Stimulated activated CD8-positive, alpha-beta memory T cell treated with anti-CD3 and anti-CD28 coated beads, Interleukin-4, amount 100 ng/mL, for 1 hour (primary cell): ENCODE measurements at places on chromosomes 7 and 10.

DNA sequence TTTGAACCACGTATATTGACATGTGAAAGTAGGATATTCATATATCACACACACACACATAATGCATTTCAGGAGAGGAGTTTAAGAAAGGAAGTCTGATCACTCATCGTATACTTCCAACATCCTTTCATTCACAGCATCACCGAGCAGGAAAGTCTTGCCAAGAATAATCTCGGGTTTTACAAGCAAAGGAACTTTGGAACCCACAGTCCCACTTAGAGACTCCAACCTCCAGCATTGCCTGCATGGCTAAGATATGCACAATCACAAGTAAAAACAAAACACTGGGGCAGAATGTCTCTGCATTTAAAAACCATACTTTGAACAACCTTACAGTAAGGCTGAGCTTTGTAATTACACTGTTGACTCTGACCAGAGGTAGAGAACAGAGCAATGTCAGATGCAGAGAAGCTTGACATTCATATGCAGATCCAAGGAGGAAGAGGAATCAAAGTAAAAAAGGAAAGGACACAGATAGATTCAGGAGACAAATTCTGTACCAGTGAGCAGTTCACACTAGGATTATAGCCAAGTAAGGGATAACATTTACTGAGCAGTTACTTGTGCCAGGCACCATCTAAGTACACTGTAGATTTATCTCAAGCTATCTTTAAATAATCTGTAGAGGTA is 14.8 kb downstream of the THSD7A start:
- DNase-seq, result no peak

GRCh38 chr7:8201846-8202441 is 60.0 kb downstream of the ICA1 start:
- no peak for DNase-seq

GRCh38 chr10:9869205-9869604 is 1148.5 kb upstream of the CELF2 start:
- no peak for DNase-seq

DNA sequence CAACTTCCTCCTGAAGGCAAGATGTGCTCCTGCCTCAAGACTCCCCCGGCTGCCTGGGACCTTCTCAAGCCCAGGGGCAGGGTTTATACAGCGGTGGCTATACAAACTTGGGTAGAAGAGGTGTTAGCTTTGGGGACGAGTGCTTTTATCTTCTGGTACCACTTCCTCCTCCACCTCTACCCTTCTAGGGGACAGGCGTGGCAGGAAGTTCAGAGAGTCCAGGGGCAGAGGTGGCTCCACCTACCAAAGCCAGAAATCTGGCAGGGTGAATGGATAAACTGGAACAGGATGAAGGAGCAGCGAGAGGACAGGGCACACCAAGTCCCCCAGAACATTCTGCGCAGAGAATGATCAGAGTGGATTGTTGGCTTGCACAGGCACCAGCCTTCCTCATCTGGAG is 24.0 kb upstream of the TM9SF3 start:
- DNase-seq, result no peak

DNA sequence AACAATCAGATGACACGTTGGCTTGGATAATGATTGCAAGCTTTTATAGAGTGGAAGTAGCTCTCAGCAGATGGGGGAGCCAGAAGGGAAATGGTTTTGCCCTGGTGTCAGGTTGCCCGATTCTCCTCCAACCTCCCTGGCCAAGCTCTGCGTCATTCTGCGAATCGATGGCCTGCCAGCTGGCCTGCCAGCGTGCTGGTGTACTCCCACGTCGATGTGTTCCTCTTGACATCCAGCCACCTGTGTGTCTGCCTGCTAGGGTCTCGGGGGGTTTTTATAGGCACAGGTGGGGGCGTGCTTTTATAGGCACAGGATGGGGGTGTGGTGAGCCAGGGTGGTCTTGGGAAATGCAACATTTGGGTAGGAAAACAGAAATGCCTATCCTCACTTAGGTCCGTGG is 4.6 kb downstream of the NET1 start:
- no peak for DNase-seq

GRCh38 chr7:49580000-49580399 is 193.4 kb upstream of the VWC2 start:
- DNase-seq, result no peak

DNA sequence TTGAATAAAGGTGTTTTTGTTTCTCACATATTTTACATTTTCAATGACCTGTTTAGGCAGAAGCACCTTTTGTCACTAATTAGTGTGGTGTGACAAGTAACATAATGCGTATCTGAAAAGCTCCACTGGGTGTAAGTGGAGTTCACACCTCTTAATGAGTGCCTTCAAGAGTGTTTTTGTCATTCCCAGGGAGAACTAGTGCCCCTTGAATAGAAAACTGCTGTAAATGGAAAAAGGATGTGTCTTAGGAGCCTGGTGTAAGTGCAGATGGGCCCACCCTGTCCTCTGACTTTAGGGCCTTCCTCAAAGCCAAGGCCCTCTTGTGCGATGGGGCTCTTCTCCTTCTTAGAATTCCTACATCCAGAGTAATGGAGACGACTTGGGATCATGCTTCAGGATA is 170.0 kb downstream of the MGMT start:
- DNase-seq, result no peak

GRCh38 chr7:28378574-28379149 is 33.7 kb upstream of the CREB5 start:
- DNase-seq, result no peak

GRCh38 chr7:102138676-102139075 is 148.0 kb upstream of the SH2B2 start:
- no peak for DNase-seq

DNA sequence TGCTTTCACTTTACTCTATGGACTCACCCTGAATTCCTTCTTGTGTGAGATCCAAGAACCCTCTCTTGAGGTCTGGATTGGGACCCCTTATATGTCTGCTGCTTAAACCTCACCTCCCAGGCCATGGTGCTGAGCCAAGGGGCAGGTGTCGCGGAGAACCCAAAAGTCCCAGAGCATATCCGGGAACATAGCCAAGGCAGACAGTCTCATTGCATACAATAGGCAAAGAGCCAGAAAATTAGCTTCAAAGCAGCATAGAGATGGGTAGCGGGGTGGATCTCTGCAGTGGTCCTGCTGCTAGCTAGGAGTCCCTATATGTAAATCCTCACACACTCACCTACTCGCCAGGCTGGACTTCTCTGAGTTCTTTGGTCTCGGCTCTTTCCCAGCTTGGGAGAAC is 5.5 kb downstream of the CCL24 start:
- no peak for DNase-seq

DNA sequence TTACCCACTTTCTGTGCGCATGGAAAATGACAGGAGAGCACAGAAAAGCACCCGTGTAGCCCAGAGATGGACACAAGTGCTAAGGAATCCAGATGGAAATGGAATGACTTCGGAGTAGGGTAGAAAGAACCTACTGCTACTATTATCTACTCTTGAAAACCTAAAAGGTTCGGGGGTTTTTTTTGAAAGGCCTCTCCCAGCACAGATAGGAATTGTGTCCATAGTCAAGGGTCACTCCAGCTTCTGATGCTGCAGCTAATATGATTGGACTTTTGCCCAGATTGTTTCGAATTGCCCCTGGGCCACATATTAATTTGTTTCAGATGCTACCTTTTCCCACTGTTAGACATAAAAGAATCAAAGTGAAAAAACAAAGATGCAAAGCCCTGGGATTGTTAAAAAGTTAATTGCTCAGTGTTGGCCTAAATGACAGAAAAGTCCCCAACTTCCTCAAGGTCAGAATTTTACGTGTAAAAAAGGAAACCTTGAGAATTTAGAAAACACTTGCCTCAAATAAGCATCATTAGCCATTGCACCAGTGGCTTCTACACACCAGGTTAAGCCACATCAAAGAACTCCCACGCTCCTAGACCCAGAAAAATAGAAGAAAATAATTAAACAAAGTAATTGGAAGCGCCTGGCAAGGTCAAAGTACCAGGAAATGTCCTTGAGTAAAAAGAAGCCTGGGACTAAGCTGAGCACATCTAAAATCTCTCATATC is 40.8 kb upstream of the INSIG1 start:
- DNase-seq, result no peak

DNA sequence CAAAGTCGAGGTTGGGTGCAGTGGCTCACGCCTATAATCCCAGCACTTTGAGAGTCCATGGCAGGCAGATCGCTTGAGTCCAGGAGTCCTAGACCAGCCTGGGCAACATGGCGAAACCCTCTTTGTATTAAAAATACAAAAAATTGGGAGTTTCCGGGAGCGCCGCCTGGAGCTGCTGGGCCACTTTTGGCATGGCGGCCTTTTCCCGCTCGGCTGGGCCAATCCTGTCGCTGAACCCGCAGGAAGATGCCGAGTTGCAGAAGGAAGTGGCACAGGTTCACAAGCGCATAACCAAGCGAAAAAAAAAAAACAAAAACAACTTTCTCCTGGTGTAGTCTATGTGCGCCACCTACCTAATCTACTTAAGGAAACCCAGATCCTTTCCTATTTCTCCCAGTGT is 30.9 kb upstream of the MTPAP start:
- no peak for DNase-seq

DNA sequence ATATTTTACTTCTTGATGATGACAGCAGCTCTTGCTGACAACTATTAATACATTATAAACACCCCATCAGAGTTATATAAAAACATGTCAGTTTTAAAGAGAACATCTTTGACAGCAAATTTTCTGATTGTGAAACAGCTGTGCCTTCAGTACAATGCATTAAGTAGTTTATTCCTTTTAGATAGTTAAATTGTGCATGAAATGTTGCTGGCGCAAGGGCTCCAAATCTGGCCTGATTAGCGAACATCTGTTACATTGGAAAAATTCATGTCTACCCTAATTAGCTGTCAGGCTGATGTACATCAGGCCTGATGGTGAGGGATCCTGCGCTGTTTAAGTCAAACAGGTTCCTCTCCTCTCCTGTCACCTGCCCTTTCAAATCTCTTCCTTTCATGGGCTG is 171.9 kb upstream of the SP8 start:
- DNase-seq, result no peak

DNA sequence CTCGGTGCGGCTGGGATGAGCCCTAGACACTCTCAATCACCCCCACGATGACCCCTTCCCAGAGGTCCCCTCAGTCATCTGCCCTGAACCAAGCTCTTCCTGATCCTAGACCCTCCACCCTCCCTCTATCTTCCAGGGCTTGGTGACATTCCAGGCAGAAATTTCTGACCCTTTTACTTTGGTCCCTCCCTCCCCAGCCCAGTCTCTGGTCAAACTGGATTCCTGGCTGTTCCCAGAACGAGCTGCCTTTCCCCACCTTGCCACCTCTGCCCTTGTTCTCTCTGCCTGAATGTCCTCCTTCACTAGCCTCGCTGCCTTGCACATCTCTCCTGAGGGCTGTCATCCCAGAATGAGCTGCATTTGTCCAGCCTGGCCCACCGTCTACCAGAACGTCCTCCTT is 1.3 kb upstream of the CLDN4 start:
- DNase-seq, result no peak

DNA sequence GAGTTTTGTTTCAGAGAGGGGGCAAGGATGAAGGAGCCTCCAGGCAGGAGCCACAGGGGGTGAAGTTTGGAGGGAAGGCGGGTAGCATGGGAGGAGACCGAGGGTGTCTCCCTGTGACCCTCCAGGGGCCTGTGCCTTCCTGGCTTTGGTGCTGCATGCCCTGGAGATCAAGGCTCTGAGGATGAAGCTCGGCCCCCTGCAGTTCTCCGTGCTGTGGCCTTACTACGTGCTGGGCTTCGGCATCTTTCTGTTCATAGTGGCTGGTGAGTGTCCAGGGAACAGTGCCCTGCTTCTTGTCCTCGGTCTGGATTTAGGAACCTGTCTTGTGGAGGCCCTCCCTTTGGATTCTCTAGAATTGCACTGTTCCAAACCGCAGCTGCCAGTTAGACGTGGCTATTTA is 9.2 kb upstream of the ZSCAN25 start:
- DNase-seq, result no peak

GRCh38 chr10:112080231-112080630 is 103.3 kb downstream of the GPAM start:
- no peak for DNase-seq

DNA sequence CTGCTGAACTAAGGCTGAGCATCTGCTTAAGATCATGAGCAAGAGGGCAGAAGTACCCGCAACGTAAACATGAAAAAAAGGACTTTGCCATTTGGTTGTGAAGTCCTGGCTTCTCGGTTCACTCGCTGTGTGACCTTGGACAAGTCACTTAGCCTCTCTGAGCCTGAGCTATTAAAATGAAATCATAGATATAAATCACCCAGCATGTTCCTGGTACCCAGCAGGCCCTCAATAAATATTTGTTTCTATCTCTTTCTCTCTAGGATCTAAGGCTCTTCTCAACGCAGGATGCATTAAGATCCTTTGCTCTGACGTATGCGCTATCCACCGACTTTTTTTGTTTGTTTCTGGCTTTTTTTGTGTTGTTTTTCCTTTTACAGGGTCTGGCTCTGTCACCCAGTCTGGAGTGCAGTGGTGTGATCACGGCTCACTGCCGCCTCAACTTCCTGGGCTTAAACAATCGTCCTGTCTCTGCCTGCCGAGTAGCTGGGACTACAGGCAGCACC is 6.7 kb downstream of the HIP1 start:
- no peak for DNase-seq

DNA sequence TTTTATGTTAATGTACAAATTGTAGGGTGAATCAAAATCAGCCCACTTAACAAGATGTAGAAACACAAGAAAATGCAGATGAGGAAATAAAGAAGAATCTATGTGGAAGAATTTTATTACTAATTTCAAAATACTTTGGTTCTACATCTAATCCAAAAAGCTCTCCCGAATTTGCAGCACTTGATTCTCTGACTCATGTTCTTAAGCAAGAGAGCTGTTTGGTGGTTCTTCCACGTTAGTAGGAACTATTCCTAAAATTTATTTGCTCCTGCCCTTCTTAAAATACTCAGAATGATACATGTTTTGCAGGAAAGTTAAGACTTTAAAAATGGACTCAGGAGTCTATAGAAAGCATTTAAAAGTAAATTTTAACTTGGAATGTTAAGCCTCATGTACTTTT is 91.8 kb downstream of the ZMYND11 start:
- DNase-seq, result no peak

GRCh38 chr10:63681993-63682697 is 160.9 kb downstream of the REEP3 start:
- DNase-seq, result no peak

DNA sequence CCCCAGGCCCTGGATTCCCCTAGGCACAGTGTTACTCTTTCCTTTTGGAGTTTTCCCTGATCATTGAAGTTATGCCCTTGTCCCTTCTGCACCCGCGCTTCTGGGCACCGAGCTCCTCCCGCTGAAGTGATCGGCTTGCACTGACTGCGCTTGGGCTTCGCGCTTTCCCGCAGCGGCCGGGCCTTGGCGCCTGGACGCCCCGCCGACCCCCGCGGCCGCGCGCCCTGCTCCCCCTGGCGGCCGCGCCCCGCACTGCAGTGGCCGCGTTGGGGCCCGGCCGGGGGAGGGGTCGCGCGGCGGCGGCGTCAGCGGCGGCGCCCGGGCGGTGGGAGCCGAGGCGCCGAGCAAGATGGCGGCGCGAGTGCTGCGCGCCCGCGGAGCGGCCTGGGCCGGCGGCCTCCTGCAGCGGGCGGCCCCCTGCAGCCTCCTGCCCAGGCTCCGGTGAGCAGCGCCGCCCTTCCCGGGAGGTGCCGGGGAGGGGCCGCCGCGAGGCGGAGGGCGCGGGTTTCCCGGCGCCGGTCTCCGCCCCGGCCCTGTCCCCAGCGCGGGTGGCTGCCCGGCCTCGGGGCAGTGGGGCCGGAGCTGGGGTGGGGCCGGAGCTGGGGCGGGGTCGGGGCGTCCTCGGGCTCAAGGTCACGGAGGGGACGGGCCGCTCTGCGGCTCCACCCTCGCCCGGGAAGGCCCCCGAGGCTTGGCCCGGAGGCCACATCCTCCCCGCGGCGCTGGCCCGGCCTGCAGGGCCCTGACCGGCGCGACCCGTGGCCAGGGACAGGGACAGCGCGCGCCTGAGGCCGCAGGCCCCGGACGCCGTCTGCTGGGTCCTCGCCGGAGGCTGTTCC is at the start of gene NIPSNAP2:
NIPSNAP2 (plus strand) TSS at position 325 of the 839 bp plus-strand sequence; CDS start at position 350, 25 bp downstream.
- DNase-seq, result peak; percentile 14

GRCh38 chr7:20301311-20301939 is 29.3 kb upstream of the ITGB8 start:
- no peak for DNase-seq
